ENCODE measurements at places on chromosomes 12 and 14.

DNA sequence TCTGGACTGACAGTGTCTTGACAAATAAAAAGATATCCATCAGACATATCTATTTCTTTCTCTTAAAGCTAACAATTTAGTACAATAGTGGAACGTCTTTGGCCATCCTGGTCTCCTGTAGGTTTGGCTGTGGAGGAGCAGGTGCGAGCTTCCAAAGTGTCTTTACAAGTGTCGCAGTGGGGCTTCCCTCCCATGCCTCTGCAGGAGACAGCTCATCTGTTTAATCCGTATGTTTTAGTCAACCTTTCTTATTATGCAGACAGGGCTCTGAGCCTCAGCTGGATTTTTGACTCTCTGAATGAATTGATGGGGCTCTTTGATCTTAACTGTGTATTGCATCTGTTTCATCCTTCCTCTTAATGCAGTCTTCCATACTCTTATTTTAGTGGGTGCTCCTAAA is 57.5 kb downstream of the RMST start:
- DNase-seq: no peak

GRCh38 chr12:4312251-4312650 is 8.8 kb upstream of the TIGAR start:
- DNase-seq: no peak

DNA sequence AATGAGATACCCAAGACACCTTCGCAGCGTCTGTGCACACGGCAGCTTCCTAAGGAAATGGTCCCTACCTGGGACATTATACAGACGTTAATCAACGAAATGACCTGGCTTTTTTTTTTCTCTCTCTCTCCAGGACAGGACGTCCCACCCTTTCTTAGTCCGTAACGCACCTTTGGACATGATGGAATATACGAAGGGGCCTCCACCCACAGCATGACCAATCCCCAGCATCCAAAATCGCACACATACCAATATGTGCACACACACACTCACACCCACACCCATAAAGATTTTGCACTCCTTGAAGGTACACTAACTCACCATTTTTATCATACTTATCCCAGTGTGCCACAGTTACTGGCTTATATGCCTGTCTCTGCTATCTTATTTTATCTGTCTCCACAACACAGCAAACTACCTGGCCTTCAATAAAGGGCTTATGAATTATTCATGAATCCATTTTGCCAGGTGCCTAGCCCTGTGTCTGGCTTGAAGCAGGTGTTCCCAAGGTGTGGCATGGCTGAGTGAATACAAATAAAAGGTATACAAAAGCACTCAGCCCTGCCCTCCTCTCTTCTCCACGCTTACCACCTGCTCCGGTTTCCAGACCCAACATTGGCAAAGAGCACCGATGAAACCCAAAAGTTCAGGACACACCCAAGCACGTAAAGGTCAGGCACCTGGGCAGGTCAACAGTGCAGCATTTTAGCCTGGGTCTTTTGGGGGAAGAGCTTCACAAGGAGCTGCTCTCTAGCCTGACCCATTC is 2.2 kb downstream of the SCNN1A start:
- peak; percentile 84 for DNase-seq

DNA sequence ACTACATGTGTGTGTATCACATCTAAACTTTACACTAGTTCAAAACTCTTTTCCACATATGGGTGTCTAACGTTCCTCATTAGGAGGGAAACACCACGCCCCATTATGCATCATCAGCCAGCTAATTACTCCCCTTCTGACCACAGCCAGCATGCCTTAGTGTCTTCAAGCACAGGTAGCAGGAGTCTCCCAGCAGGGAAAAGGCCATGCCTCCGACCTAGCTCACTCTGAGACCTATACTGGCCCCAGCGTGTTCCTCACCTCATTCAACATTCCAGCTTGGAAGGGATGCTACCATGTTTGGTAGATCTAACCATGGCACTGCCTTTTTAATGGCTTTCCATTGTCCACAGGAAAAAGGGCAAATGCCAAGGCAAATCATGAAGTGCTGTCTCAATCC is 66.1 kb upstream of the PRB2 start:
- DNase-seq: no peak

DNA sequence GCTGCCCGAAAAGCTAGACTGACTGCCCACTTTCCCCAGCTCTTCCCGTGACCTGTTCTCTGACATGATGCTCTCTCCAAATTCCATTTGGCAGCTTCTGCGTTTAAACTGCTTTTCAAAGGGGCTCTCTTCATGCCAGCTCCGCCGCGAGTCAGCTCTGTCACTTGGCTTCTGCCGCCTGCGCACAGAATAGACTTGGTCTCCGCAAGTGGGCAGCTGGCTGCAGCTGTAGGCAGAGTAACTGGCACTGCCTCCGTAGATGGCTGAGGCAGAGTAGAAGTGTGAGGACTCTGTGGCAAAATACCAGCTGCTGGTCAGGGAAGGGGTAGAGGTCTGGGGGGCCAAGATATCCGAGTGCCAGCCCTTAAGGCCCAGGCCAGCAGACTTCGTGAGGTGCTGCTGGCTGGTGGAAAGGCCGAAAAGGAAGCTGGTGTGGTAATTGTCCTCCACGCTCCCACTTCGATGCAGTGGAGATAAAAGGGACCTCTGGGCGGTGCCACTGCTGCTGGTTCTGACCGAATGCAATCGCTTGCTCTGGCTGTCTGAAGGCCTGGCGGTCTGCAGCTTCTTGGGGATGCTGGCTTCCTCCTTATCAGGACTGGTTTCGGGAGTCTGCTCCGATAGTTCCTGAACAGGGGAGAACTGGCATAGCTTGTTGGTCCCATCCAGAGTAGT is 85.7 kb downstream of the DUSP16 start:
- DNase-seq: no peak

DNA sequence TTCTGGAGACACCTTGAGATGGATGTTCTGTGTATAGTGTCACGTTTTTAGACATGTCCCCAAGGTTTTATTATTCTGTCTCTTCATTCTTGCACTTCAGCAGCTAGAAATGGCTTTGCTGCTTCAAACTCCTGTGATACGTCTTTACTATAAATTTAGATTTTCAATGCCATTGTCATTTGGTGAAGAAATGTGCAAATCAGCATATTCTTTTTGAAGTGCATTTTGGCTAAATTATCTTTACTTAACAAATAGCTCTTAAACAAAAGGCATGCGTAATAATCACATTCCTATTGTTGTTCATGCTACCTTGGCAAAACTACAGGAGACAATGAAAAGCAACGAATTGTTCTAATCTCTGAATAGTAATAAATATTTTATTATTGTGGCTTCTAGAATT is 502.9 kb upstream of the SYT1 start:
- no peak for DNase-seq

- DNase-seq: no peak
Observed at GRCh38 chr14:20415782-20416206, 2.5 kb upstream of the TEP1 start.

DNA sequence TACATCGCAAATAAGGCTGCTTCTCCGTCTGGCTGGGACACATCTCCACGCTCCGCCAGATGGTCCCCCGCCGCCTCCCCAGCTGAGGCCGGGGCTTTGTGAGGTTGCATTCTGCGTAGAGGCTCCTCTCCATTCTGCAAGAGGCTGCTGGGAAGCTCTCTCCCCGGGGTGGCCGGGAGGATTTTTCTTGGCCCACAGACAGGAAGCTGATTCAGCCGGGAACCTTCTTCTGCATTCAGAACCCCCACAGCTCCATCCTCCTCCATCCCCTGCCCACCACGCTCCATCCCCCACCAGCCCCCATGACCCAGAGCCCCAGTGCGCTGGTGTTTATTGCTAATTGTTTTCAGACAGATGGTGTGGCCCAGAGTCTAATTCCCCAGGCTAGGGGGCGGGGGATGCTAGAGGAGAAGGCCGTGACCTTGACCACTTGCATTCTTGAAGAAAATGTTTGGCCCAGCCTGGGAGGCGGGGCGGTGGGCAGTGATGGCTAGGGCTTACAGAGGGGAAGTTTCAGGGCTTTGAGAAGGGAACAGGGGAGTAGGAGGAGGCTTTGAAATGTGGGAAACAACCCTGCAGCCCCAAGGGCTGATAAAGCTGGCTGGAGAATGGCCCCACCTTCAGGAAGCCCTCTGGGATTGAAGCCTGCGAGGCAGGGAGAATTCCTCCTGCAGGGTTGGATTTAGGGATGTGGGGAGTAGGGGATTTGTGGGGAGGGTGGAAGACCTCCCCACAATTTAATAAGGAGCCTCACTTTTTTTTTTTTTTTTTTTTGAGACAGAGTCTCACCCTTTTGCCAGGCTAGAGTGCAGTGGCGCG is 88.5 kb upstream of the NCOR2 start:
- DNase-seq: no peak

- no peak for DNase-seq
Observed at GRCh38 chr12:43062201-43062895, 472.8 kb upstream of the PRICKLE1 start.

GRCh38 chr14:54891471-54892245 is 11.0 kb downstream of the GCH1 start:
- no peak for DNase-seq

GRCh38 chr12:120640861-120641833 is 721 bp downstream of the CABP1 start:
- no peak for DNase-seq

DNA sequence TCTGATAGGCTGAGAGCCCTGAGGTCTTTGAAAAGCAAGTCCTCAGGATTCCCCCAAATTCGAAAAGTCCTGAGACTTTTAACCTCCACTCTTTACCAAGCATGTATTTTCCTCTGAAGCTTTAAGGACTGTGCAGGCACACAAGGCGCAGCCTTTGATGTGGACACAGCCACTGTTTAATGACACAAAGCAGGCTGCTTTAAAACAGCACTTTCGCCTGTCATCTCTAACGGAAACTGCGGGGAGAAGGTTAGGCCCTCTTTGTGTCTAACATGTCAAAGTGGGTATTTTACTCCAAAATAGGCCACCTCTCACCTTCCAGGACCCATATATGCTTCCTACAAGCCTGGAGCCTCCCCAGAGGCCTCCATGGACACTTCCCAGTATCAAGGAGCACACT is 159.2 kb downstream of the GCH1 start:
- DNase-seq: no peak
